NCI-H2081 (cell line): ENCODE measurements at places on chromosomes 16 and 17.

DNA sequence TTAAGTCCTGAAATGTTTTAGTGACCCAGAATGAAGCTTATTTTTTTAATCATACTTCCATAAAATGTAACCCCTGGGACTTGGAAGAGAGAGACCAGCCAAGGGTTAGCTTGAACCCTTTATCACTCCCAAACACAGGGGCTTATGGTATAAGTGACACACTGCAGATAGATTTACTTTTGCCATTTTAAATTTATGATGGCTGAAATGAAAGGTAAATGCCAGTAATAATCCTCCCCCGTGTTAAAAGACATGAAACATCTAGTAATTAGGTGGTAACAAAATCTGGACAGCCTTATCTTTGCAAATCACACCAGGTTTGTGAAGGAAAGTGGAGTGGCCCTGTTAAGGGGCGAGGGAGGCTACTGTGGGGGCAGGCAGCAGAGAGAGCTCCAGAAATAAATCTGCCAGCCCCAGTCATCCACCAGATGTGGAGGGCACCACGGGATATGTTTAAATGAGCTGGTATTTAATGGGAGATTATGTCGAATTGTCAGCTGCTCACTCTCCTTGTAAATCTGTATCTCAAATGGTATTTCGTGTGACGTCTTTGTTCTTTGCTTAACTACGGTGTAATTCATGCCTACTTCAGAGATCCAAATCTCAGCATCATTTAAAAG lies 326.5 kb downstream of the WWOX start:
- no peak for DNase-seq

- no peak for DNase-seq
Observed at GRCh38 chr16:12898551-12898950, 2.8 kb upstream of the SHISA9 start.

DNA sequence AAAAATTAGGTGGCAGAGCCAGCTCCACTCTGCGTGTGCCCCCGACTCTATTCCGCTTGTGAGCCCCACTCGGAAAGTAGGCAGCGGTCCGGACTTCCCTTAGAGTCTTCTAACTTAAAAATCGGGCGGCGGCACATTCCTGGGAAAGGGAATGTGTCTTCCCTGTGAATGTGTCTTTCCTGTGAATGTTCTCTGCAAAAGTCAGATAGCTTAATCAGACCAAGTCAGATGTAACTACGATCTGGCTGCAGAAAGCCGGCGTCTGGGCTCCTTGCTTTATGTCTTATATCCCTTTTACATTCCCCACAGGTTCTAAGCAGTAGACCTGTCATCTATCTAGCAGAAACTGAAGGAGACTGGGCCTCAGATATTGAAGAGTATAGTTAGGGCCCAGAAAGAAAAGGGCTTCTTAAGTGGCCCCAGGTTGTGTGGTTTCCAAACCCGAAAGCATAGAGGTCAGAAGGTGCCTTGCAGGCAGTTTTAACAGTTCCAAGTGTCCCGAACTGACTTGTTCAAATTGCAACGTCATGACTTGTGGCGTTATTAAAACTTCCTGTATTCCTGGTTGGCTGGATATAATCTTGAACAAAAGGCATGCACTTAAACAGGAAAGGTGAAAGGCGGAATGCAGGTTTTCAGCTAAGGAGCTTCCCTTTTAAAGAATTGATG lies 601 bp downstream of the PHKB start:
- DNase-seq, result no peak

GRCh38 chr16:6576606-6577005 lies 756.0 kb upstream of the RBFOX1 start:
- DNase-seq, result no peak

- peak; percentile 84 for DNase-seq
Observed at GRCh38 chr17:3754458-3755334, 31.0 kb downstream of the HASPIN start.

DNA sequence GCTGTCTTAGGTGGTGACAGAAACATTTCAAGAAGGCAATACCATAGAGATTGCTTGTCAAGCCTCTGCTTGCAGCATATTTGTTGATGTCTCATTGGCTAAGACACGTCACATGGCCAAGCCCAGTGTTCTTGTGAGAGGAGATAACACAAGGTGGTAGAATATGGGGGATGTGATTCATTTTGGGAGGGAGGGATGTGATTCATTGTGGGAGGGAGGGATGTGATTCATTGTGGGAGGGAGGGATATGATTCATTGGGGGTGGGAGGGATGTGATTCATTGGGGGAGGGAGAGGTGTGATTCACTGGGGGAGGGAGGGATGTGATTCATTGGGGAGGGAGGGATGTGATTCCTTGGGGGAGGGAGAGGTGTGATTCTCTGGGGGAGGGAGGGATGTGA lies 470.5 kb upstream of the SALL1 start:
- no peak for DNase-seq

- no peak for DNase-seq
Observed at GRCh38 chr17:29903471-29903870, 26.6 kb downstream of the SSH2 start.

DNA sequence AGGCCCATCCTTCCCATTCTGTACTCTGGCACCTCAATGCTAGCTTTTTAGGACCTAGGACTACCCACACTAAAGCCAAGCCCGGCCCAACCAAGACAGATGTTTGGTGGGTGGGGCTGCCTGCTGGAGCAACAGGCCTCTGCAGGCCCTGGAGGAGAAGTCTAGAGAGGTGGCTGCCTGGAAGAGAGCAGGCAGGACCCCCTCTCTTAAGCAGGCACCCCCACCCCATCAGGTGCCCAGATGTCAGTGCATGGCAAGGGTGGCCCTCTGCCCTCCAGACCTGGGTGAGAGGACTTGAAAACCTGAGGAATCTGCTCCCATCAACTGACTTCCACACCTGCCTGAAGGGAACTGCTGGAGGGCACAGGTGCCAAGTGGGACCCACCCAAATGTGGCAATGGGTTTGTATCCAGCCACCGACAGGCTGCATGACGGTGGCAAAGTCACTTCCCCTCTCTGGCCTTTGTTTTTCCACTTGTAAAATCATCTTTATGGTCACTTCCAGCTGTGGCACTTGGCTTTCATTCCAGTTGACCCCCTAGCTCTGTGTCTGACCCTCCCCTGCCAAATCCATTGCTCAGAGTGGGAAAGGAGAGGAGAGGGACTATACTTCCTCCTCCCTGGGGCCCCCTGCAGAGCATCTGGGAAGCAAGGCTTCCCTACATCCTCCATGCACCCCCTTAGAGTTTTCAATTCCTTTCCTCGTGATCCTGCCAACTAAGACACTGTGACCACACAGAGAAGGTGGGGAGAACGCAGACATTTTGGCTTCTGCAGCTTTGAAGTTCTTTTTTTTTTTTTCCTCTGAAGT lies 1.7 kb upstream of the STAT5A start:
- no peak for DNase-seq

DNA sequence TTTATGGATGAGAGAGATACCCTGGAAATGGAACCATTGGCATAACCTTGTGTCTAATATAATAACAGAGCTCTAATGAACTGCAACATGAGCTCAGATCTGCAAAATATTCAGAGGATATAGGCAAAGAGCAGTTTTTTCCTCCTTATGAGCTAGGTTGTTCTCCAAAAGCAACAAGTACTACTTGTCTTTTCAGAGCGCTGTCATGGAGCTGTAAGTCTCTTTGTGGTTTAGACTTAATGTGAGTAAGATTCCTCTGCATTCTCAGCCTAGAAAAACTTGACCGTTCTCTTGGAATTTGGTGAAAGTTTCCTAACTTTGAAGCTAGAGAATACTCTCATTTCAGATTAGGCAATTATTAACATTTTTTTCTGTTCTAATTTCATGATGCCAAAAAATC lies 85.2 kb downstream of the FTO start:
- DNase-seq, result no peak

DNA sequence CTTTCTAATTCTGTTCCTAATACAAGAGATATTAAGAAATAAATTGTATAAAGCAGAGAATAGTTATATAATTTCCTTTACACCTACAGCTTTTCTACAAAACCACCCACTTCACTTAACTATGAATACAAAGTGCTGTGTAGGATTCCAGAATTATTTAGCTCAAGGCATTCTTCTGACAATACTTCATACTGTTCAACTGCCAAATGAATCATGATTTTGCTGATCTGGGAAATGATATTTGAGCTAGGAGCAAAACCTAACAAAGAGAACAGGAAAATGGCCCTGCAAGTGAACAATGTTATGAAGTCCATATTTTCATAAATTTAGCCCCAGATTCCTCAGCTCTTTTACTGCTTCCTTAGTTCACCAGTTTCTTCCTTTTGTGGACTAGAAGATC lies 12.9 kb downstream of the BBS2 start:
- no peak for DNase-seq

DNA sequence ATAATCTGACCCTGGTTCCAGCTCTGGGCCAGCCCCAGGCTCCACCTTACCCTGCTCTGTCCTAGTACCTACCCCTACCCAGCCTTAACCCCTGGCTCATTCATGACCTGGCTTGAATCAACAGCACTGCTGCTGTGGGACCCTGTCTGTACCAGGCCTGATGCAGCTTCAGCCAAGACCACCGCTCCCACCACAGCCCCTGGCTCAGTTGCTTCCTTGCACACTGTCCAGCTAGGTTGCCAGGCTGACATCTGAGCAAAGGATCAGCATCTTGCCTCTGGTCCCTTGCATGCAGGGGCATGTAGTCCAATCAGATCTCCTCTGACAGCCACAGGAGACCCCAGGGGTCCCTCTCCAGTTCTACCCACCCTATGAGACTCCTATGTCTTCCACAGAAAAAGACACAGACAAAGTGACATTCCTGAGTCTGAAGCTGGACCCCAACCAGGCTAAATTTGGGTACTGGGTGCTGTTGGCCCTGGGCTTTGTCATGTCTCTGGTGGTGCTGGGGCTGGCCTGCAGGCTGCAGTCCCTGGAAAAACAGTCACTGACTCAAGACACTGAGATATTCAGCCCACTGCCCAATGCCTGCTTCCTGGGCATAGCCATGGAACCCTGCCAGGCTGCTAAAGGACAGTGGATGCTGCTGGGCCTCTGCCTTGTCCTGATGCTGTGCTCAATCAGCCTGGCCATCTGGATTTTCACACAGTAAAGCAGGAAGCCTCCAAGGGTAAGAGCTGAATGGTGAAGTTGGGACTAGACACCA lies 3.9 kb upstream of the KCNH6 start:
- DNase-seq, result no peak

DNA sequence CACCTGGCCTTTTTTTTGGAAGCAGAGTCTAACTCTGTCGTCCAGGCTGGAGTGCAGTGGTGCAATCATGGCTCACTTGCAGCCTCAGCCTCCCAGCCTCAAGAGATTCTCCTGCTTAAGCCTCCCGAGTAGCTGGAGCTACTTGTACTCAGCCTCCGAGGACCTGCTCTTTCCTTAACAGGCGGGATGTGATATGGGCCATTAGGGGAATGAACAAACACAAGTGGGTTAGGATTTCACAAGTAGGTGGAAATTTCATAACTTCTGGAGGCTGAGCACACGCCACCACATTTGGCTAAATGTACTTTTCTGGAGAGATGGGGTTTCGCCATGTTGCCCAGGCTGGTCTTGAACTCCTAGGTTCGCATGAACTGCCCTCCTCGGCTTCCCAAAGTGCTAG lies 4.1 kb downstream of the PAM16 start:
- DNase-seq, result no peak

GRCh38 chr16:28304214-28304613 lies 11.9 kb downstream of the SBK1 start:
- no peak for DNase-seq

DNA sequence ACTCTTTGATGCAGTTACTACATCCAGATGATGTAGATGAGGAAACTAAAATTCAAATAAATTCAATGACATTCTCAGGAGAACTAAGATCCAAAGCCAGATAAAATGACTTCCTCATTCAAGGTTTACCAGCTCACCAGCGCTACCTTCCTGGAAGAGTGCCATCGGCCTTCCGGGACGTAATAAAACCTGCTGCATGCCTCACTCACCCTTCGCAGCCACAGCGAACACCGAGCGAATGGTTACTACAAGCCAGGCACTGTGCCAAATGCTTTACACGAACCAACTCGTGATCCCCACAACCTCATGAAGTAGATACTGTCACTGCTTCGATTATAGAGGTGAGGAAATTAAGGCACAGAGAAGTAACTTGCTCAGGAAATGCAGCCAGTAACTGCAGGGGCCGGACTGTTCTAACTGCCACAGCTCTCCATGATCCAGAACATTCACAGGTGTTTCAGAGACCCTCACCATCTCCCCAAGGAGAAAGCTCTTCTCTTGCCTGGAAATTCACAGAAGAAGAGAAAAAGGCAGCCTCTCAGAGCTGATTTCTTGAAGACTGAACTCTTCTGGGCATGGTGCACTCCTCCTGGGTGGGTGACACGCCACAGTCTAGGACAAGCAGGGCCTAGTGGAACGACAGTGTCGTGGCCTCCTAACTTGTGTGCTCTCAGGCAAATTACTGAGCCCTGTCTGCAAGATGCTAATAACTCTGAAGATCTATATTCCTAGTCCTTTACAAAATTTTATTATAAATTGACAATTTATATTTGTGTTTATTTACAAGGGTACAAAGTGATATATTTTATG lies 46.8 kb downstream of the HIC1 start:
- DNase-seq, result peak; percentile 30

DNA sequence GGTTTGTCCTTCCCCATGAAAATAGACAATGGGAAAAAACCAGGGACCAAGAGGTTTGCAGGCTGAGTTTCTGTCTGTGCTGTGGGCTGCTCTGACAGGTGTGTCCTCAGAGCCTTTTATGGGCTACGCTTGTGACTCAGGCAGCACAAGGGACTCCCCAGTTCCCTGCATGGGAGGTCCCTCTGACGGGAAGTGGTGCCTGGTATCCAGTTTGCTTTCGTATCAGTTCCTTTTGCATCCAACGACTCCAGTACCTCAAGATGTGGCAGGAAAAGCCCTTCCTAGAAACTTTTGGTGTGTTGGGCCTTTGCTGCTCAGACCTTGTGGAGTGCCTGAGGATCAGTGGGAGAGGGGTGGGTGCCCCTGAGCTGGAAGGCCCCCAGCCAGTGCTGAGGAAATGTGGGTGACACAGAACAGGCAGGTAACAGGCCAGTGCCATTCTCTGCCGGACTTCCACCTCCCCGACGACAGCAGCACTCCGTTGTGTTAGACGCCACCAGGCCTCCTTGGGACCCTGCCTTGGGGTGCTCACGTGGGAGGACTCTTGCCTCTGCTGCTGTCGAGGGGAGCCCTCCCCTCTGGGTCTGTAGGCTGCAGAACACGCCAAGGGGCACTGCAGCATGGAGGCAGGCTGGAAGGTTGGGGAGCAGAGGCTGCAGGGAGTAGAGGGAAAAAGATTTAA lies 38.4 kb upstream of the IRF8 start:
- no peak for DNase-seq

GRCh38 chr17:69743091-69743490 lies 328.6 kb downstream of the MAP2K6 start:
- no peak for DNase-seq

- DNase-seq, result no peak
Observed at GRCh38 chr17:73546770-73547536, 97.3 kb downstream of the SDK2 start.
